Inflammatory macrophage treated with lipopolysaccharide for 4 hours (primary cell): ENCODE measurements at places on chromosomes 5 and 9.
A peak's percentile ranks its signal among the peaks of the same experiment; 100 is the strongest.

GRCh38 chr5:142600611-142601358 is 85.1 kb downstream of the FGF1 start:
- DNase-seq: no peak

GRCh38 chr5:43636076-43636475 is 33.1 kb downstream of the NNT start:
- no peak for DNase-seq

- DNase-seq: no peak
Observed at GRCh38 chr9:89678396-89679015, 73.7 kb downstream of the GADD45G start.

DNA sequence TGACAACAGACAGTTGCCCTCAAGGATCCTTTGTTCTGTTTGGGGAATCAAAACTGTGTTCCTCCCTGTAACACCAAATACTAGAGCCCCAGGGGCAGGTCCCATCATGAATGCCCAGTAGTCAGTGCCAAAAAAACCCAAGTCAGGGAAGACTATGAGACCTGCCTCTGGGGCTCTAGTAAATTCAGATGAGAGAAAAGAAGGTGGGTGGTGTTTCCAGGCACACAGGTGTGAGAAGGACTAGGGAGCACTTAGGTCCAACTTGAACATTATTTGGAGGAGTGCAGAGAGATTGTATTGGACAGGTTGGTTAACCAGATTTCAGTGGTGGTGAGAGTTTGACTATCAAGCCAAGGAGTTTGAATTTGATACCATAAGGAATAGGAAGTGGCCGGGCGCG is 52.0 kb downstream of the SLC22A5 start:
- DNase-seq: no peak

GRCh38 chr9:74865177-74865576 is 22.5 kb downstream of the TRPM6 start:
- peak; percentile 5 for DNase-seq

- DNase-seq: no peak
Observed at GRCh38 chr9:128702949-128703615, 779 bp downstream of the PKN3 start.

DNA sequence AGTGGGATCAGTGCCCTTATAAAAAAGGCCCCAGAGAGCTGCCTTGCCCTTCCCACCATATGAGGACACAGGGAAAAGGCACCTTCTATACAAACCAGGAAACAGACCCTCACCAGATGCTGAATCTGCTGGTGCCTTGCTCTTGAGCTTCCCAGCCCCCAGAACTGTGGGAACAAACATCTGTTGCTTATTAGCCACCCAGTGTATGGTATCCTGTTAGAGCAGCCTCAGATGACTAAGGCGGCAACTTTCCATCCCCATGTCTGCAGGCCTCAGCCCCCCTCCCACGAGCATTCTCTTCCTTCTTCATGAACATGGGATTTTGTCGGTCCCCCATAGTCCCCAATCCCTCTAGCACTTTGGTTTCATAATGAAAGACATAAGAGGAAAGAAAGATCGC is 202.5 kb upstream of the GAS1 start:
- DNase-seq: no peak

DNA sequence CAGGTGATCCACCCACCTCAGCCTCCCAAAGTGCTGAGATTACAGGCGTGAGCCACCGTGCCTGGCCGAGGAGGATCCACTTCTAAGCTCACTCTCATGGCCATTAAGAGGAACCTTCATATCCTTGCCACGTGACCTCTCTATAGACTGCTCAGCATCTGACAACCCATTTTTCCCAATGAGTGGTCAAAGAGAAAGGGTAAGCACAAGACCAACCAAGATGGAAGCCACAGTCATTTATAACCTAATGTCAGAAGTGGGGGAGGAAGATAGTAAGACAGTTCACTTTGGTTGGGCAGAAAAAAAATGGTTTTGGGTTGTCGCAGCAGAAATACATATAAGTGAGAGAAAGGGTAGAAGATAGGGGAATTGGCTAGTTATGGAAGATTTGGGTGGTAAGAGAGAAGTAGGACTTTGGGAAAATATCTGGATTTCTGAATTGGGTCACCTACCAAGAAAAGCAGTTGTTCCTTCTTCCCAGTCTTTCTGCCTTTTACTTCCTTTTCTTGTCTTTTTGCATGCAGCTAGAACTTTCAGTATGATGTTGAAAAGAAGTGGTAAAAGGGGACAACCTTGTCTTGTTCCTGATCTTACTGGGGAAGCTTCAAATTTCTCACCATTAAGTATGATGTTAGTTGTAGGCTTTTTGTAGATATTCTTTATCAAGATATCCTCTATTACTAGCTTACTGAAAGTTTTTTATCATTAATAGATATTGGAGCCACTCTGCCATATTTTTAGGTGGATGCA is 15.6 kb downstream of the SNX2 start:
- DNase-seq: peak; percentile 50

DNA sequence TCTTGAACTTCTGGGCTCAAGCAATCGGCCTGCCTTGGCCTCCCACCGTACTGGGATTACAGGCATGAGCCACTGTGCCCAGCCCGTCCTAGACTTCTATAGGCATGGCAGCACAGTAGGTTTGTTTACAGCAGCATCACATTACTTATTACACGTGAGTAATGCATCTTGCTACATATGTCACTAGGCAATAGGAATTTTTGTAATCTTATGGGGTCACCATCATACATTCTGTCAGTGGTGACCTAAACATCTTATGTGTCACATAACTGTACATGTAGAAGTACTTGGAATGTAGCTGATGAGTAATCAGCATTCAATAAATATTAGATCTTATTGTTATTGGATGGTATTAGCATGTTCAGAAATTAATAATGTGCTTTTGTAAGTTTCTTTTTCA is 22.9 kb upstream of the ABCA1 start:
- peak; percentile 71 for DNase-seq

DNA sequence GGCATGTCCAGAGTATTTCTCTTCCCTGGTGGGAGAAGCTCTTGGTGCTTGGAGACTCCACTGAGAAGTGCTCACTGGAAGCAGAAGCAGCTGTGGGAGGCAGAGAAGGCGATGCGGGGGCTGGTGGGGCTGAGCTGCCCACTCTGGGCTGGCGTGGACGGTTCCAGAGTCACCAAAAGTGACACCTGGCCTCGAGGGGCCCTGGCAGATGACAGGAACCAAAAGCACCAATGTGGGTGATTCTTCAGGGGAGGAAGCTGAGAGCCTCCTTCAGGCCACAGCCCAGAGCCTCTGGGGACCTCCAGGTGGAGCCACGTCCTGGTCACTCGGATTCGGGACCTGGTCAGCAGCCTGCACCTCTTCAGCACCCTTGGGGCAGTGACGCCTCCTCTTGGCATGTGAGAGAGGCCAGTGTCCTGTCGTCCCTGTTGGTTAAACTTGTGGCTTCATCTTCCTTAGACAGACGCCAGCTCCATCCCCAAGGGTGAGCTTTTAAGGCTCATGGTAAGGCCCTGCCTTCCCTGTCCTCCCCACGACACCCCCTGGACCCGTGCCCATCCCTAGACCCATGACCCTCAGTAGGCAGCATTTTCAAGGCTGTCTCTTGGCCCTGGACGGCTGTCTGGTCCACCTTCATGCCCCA is 78.7 kb upstream of the IRX4 start:
- no peak for DNase-seq

GRCh38 chr5:170769246-170769645 is 14.3 kb upstream of the GABRP start:
- no peak for DNase-seq

DNA sequence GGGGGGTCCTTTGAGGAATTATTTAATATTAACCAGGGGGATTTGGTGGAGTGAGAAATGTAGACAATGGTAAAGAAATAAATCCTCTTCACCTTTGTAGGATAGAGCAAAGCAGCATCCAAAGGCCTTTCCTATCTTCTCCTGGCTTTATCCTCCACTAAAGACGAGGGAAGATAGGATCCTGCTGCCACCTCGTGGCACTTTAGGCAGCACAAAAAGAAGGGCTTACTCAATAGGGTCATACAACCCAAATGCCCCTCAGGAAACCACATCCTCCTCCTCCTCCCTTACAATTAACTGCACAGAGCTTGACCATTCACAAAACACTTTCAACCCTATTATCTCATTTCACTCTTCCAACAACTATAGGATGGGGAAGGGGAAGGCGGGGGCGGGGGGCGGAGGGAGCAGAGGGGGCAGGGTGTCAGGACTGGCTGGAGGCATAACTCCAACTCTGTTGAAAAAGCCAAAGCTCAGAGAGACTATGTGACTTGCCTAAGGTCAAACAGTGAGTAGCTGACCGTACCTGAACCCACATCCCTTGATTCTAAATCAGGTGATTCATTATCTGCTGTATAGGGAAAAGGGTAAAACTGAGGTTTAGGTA is 45.4 kb upstream of the MYOT start:
- peak; percentile 33 for DNase-seq

- DNase-seq: peak; percentile 69
Observed at GRCh38 chr5:160118349-160119141, 705 bp downstream of the PWWP2A start.

DNA sequence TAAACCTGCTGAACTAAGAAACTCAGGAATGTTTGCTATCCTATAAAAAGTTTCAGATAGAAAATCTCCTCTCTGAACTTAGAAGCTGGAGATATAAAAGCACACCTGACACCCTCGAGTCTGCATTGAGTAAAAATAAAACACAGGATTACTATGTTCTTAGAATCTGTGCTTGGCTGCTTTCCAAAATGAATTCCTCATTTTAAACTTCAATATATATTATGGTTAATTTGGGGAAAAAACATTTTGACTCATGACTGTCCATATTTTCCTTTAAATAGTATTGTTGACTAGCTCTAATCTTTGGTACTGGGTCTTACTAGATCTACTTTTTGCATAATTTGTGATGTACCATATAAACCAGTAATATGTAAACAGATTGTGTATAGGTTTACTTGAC is 36.7 kb downstream of the FBXW2 start:
- no peak for DNase-seq

- DNase-seq: no peak
Observed at GRCh38 chr9:15308511-15308910, 1.5 kb upstream of the TTC39B start.

DNA sequence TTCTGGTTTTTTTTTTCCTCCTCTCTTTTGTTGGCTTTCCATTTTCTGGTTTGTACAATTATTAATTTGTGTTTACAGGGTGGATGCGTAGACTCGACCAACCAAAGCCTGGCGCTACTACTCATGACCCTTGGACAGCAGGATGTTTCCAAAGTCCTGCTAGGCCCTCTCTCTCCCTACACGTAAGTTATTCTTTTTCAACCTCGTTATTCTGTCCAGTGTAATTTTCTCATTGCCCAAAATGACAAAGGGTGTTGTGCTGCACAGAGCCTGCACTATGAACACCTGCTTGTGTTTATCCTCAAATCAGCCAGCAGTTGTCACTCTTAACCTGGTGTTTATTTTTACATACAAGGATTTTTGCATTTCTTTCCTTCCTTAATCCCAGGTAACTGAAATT is 56.6 kb downstream of the RCL1 start:
- no peak for DNase-seq

DNA sequence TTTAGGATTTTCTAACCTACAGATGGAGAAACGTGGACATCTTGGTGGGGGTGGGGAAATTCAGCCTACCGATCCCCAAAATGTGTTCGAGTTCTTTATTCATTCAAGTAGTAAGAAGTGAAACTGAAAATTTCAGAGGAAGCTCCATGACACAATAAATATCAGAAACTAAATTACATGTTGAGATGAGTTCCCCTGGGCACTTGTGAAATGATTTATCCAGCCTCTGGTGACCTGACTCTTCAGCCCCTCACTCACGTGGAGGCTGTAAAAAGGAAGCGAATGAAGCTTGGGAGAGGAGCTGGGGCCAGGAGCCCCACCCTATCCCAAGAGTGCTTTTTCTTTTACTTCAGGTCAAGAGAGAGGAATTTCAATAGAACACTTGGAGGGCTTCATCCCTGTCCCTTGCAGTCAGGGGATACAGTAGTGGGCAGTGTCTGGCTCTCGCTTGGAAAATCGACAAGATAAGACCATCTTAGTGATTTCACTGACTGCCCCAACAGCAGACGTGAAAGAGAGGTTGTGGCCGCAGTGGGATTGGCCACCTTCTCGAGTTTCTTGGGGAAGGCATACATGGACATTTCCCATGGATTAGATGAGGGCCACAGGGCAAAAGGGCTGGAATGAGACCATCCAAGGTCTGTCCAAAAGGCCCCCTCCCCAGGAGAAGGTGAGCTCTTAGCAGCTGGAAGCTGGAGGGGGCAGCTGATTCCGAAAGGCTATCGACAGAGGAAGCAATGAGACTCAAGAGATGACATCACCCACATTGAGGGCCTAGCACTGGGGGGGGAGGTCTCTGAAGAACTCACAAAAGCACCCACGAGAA is 76.8 kb upstream of the SH3PXD2B start:
- peak; percentile 83 for DNase-seq

- DNase-seq: no peak
Observed at GRCh38 chr5:126914801-126915436, 115.4 kb downstream of the MARCHF3 start.

DNA sequence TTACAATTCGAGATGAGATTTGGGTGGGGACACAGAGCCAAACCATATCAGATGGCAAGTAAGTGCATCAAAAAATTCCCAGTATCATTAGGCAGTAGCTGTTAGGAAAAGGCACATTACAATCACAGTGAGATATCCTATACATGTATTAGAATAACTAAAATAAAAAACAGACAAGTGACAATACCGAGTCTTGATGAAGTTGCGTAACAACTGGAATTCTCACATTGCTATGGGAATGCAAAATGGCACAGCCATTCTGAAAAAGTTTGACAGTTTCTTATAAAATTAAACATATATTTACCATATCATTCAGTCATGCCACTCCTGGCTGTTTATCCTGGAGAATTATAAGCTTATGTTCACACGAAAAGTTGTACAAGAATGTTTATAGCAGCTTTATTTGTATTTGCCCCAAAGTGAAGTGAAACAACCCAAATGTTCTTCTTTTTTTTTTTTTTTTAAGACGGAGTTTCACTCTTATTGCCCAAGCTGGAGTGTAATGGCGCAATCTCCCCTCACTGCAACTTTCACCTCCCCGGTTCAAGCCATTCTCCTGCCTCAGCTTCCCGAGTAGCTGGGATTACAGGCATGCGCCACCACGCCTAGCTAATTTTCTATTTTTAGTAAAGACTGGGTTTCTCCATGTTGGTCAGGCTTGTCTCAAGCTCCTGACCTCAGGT is 93.1 kb upstream of the TLE1 start:
- peak; percentile 71 for DNase-seq

- no peak for DNase-seq
Observed at GRCh38 chr5:169655353-169655752, 18.3 kb downstream of the DOCK2 start.

- DNase-seq: no peak
Observed at GRCh38 chr5:172453206-172453985, 929 bp downstream of the SH3PXD2B start.

DNA sequence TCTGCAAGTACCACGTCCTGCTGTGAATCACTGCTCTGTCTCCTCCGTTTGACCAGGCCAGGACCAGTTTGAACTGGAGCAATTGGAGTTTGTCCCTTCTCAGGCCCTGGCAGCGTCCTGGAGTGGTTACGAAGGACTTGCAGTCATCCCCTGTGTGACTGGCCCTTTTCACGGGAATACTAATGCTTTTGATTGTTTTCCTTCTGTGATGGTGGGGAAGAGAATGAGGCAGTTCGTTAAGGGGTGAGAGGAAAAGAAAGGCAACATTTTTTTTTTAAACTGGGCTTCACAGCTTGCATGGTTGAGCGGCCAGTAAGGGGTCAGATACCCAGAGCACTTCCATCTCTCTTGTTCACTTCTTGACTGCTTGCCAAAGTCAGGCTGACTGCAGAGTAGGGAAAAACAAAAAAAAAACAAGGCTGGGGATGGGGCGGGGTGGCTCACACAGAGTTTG is 153.5 kb upstream of the STK32A start:
- DNase-seq: no peak
